NCI-H1930 (cell line): ENCODE measurements at places on chromosomes 2 and 18.

DNA sequence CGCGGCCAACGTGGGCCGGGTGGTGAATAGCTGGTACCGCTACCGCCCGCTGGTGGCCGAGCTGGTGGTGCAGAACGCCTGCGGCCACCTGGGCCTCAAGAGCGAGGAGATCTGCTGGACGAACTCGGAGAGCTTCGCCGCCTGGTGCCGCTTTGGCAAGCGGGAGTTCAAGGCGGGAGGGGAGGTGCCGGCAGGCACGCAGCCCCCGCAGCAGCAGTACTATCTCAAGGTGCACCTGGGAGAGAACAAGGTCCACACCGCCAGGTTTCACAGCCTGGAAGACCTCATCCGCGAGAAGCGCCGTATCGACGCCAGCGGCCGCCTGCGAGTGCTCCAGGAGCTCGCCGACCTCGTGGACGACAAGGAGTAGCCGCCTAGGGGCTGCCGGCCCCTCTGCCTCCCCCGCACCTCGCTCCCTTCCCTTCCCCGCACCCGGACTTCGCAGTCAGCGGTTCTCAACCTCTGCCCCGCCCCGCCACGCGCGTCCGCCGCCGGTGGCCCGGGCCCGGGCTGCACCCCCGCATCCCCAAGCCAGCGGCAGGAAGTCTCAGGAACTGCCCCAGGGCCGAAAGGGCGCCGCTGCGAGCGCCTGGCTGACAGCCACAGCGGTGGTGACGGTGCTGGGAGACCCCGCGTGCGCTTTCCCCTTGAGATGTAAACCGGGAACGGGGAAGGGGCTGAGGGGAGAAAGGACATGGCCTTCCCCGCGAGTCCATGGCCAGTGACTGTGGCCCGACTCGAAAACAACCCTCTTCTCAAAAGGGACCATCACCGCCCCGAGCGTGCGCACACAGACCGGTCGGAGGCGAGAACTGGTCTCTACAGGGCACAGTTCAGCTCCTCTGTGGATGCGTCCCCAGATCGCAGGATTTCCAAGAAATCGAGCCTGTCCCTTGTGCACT, 2.2 kb downstream of the LRATD1 start:
- peak; percentile 61 for DNase-seq

DNA sequence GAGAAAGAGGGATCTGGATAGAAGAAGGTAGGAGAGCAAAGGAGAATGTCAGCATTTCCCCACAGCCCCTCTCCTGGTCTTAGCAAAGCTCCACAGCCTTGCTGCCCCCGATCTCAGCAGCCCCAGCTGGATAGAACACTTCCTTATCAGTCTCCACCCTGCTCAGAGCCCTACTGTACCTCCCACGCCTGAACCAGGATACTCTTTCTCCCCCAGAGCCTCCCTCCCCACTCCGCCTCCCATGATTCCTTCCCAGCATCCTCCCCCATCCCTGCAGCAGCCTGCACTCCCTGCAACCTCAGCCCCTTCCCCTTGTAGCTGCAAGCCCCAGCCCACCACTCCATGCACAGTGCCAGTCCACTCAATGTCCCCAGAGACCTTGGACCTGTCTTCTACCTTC, 25.8 kb downstream of the PLB1 start:
- no peak for DNase-seq

DNA sequence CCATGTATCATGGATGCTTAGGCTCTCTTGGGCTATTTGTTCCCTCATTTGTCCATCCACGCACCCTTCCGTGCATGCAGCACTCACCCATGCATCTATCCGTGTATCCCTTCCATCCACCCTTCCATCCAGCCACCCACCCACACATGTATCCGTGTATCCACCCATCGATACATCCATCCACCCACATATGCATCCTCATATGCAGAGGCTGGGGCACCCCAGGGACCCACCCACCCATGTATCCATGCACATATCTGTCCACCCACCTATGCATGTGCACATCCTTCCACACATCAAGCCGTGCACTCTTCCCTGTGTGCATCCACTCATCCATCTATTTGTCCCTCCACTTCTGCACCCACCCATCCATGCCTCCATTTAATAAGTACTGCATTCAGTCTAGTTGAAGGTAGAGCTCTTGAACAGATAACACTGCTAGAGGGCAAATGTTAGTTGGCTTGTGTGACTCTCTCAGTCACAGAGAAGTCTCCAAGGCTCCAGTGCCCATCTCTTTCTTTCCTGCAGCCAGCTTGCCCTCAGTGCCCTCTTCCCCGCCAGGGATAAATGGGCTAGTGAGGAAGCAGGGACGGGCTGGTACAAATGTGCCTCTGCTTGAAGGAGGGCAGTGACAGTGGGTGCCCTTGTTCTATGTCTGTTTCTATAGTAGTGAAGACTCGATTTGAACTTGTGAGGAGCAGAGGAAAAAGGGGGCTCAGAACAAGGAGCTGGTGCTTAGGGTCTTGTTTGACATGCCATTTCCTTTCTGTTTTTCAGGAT, 61.5 kb downstream of the EMILIN2 start:
- no peak for DNase-seq

DNA sequence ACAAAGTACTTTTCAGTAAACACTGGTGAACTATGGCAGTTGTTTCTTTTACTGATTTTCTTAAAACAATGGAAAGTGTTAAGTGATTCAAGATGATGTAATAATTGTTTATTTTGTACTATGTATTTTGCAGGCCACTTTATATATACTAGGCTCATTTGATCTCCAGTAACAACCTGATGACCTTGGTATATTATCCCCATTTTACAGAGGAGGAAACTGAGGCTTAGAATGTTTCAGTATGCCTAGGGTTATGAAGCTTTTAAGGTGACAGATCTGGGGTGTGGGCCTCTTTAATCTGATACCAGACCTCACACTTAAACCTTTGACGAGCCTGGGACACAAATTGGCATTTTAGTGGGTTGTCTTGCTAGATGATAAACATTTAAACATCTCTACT, 63.2 kb downstream of the ITGB1BP1 start:
- DNase-seq, result no peak

DNA sequence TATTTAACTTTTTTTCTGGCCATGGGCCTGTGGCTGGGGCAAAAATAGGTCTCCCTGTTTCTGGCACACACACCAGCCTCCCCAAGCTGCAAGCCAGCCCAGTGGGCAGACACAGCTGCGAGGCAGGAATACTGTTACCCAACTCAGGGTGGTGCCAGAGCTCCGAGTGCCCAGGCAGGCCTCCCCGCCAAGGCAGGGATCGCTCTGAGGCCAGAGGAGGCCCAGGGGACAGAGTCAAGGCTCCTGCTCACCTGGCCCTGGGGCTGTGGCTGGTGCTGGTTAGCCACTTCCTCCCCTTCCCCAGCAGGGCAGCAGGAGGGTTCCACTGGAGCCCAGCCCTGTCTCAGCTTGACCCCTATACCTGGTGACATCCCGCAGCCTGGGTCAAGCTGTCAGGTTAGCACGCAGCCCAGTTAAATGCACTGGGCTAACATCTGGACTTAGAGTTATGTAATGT, 67.1 kb upstream of the EPAS1 start:
- DNase-seq, result no peak

DNA sequence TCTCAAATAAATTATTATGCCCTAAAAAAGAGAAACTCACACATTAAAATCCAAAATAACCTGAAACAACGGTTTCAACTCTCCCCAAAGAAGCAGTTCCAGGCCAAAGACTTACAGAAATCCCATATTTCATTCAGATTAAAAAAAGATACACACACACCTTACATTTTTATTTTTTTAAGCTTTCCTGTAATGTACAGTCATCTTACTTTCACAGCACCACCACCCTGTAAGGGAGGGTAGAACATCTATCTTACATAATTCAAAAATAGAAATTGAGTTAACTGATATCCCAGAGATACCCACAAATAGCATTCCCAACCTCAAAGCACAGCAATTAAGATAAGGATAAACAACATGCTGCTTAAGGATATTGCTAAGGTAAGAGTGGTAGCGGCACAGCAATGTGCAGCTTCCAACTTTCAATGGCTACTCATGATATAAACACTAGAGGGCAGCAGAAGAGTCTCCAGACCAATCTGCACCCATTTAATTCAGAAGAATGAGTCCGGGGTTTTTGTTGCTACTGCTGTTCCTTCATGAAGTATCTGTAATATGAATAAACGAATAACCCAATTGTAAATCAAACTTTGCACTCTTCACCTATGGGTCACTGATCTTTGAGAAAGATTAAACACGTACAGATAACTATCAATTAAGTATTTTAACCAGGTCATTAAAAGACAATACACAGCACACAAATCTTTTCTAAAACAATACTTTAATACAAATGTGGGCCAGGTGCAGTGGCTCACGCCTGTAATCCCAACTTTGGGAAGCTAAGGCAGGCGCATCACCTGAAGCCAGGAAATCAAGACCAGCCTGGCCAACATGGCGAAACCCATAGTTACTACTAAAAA, 11.3 kb downstream of the GFPT1 start:
- no peak for DNase-seq

- DNase-seq, result no peak
Measured at GRCh38 chr2:65055422-65056214, 598 bp upstream of the CEP68 start.

DNA sequence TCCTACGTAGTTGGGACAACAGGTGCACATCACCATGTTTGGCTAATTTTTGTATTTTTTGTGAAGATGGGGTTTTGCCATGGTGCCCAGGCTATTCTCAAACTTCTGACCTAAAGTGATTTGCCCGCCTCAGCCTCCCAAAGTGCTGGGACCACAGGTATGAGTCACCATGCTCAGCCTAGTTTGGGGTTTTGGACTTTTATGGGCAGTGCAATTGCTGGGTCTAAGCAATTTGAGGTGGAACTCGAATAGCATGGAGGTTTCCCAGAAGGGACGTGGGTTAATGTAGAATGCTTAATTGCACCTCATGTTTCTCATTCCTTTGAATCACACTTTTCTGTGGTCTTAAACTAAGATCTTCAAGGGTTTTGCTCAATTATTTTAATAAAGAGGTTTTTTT, 102.3 kb upstream of the EPHA4 start:
- DNase-seq, result no peak

DNA sequence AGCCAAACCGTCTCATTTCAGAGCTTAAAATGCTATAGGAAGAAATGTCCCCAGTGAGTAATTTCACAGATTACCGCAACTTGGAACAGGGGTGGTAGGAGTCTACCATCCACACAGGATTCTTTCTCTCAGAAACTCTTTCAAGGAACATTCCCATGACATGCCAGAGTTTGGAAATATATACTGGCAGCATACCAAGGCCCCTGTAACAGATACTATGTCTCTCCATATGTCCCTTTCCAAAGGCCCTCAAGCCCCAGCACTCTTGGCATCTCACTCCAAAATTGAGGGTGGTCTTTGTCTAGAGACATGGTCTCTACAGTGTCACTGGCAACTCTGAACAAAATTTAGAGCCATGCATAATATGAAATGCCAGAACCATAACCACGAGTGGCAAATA, 11.0 kb downstream of the FIGLA start:
- DNase-seq, result no peak

- DNase-seq, result no peak
Measured at GRCh38 chr2:76450024-76450475, 739.3 kb upstream of the GCFC2 start.
